ENCODE measurements at places on chromosomes 12 and 14.

DNA sequence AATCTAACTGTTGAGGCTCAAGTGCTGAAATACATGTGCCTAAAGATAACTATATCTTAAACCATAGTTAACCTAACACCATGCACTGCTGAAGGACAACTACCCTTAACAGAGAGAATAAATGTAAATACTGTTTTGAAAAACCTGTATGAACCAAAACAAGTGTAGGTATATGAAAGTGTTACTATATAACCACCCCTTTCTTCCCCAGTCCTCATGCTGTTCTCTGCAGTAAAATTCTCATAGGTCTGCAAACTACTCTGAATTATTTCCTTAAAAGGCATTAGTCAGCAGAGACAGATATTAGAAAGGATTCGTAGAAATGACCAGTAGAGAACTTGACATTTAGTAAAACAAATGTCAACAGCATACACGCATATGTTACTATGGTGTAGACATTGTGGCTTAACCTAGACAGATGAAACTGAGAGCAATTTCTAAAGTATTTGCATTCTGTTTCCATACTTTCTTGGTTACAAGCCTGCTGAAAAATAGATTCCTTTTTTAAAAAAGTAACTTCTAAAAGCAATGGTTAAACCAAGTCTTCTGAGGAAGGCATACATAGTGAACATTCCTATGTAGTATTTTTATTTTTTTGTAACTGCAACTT, 13.9 kb downstream of the CSRP2 start:
- no peak for DNase-seq

GRCh38 chr14:80930836-80931389, 10.6 kb downstream of the CEP128 start:
- DNase-seq, result no peak

- DNase-seq, result no peak
These were observed 386.8 kb downstream of the TMEM121 start for GRCh38 chr14:105913221-105913620.

- DNase-seq, result no peak
These were observed 541.8 kb upstream of the FBXO33 start for GRCh38 chr14:39974036-39974435.

GRCh38 chr12:94111302-94111701, 37.1 kb upstream of the PLXNC1 start:
- no peak for DNase-seq

DNA sequence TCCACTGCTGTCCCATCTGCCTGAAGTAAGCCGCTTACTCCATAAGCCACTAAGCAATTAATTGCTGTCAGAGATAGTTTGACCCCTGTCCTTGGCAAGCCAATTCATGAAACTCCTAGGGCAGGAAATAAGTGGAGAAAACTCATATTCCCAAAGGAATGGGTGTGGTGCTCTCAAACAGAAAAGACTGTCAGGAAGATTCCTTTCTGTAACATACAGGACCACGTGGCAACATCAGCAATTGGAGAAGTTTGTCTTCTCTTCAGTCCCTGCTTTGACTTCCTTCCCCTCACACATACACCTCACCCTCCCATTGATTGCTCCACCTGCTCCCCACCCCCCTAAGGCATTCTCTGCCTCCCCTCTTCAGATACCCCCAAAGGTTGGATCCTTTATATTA, 36.2 kb upstream of the MDM1 start:
- no peak for DNase-seq

- no peak for DNase-seq
These were observed 82.2 kb upstream of the ATXN7L3B start for GRCh38 chr12:74455429-74455828.

- DNase-seq, result no peak
These were observed 113.5 kb upstream of the PCED1B start for GRCh38 chr12:46965880-46966279.

GRCh38 chr14:26286081-26286912, 311.5 kb downstream of the NOVA1 start:
- no peak for DNase-seq

DNA sequence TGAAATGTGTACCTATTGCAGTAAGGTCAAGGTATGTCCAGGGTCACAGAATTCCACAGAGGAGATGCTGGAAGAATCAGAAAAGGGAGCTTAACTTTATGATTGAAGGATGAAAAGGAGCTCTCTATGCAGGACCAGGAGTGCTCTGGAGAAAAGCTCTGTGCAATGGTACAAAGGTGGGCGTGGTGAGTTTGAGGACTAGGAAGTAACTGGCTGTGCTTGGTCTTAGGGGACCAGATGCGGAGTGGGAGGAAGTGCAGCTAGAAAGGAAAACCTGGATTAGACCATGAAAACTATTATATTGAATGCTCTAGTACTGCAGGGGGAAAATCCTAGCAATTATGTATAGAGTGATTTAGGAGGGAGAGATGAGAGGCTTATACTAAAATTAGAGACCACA, 56.8 kb downstream of the BTG1 start:
- DNase-seq, result no peak

GRCh38 chr14:50770586-50770985, 60.4 kb downstream of the NIN start:
- no peak for DNase-seq

GRCh38 chr14:100537446-100538350, 49.5 kb downstream of the BEGAIN start:
- no peak for DNase-seq

DNA sequence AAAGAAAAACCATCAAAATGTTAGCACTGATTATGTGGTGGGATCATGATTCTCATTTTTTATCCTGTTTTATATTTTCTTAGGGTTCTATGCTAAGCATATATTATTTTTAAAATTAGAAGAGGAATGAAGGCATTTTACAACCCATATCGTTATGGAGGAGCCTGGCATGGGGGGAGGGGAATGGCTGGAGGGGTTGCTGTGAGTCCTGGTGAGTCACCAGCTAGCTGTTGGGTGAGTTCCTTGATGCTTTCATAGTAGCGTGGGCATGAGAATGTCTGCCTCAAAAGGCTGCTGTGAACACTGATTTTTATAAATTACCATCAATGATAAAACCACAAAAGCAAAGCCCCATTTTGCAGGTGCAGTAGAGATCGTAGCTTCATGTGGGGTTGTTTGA, 46.9 kb downstream of the C14orf132 start:
- no peak for DNase-seq

DNA sequence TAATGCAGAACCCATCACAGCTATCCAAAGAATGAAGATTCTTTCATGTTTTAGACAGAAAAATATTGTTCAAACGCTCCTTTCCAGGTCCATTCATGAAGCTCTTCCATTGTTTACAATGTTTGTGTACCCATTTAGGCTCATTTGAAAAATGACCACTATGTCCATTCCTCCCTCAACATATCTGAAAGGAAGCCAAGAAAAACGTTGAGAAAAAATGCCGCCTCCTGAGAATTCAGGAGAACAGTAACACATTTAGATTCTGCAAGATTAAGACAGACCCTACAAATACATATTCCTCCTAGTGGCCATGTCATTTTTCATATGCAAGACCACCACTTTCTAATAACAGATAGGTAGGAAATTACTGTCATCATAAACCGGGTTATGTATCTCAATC, 124.4 kb downstream of the SLC25A21 start:
- no peak for DNase-seq

GRCh38 chr12:40106202-40106533, 287 bp upstream of the SLC2A13 start:
- DNase-seq, result no peak

DNA sequence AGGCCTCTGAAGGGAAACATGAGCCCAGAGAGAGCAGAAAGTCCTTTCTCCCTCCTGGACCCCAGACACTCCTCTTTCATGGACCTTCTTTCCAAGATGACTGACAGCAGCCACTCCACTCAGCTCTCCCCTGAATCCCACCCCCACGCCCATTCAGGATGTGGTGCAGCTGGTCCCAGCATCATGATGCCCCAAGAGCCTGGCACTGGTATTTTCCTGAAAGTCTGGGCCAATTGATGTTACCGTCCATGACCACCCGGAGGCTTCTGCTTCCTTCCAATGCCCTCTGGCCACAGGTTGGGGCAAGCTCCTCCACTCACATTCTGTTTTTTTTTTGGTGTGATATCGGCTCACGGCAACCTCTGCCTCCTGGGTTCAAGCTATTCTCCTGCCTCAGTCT, 112.6 kb downstream of the CALM1 start:
- no peak for DNase-seq

DNA sequence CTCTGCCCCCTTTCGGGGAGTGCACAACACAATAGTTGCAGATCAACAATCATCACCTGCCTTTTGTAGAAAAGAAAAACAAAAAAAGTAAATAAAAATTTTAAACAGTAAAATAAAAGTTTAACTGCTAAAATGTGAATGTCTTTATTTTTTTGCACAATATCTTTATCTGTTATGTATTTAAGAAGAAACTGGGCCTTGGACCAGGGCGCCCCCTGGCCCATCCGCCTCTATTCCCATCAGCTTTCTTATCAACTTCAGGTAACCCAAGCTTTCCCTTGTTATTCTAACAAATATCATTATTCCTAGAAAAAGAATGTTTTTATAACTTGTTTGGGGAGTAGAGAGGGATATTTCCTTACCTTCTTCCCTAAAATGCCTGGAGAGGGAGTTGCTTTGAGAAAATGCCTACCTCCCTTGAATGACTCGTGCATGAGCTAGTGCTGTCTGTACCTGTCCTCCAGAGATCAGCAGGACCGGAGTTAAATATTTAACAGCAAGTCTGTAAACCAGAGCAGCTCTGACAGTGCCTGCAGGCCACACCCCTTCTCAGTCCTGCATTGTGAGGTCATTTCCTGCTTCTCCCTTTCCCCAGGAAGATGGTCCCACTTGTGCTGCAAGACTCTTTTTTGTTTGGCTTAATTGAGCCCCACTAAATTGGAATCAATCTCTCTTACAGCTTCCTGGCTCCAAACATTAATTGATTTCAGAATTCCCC, 192.8 kb upstream of the RGS6 start:
- no peak for DNase-seq

DNA sequence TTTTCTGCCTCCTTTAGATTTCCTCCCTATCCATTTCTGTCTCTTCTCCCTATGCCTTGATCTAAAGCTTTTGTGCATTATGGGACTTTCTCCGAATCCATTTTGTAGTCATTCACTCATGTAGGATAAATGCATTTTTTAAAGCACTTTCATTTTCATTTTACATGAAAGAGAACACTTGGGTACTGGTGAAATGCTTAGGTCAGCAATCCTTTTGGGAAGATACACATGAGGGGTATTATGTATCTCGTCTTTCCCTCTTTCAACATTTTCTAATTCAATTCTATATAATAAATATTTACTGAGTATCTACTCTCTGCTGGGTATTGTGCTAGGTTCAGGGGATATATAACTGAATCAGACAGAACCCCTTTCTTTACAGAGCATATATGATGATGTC, 577.6 kb downstream of the NRXN3 start:
- DNase-seq, result no peak

- DNase-seq, result no peak
These were observed 80.8 kb upstream of the C12orf71 start for GRCh38 chr12:27163048-27163715.

- DNase-seq, result no peak
These were observed 1090.6 kb downstream of the GALC start for GRCh38 chr14:86902176-86902950.

DNA sequence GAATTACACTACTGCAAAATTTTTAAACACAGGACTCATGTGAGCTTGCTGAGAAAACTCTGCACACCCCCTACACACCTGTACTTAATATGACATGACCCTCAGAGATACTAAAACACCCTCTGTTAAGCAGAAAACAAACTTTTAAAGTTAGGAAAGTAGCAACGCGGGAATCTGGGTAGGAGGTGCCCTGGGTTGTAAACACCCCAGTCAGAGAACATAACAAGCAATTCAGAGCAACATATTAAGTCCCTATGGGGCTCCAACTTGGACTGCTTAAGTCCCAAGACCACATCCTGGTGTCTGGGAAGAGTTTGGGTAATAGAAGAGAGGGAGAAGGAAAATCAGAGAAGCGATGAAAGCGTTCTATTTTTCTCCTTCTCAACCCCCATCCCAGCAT, 1.2 kb downstream of the ATF7 start:
- DNase-seq, result no peak

- DNase-seq, result peak; percentile 85
These were observed 19.4 kb downstream of the BDKRB1 start for GRCh38 chr14:96275177-96276112.

GRCh38 chr12:126807312-126807865, 1459.6 kb upstream of the TMEM132C start:
- DNase-seq, result no peak

GRCh38 chr12:46808955-46809697, 16.7 kb downstream of the SLC38A4 start:
- DNase-seq, result no peak

GRCh38 chr14:30153717-30154116, 226.1 kb upstream of the PRKD1 start:
- no peak for DNase-seq

GRCh38 chr12:29698756-29699155, 85.0 kb downstream of the TMTC1 start:
- DNase-seq, result no peak

- peak; percentile 45 for DNase-seq
These were observed 88.4 kb downstream of the TMCC3 start for GRCh38 chr12:94561943-94562411.

GRCh38 chr12:95977764-95978305, 18.3 kb downstream of the HAL start:
- no peak for DNase-seq

DNA sequence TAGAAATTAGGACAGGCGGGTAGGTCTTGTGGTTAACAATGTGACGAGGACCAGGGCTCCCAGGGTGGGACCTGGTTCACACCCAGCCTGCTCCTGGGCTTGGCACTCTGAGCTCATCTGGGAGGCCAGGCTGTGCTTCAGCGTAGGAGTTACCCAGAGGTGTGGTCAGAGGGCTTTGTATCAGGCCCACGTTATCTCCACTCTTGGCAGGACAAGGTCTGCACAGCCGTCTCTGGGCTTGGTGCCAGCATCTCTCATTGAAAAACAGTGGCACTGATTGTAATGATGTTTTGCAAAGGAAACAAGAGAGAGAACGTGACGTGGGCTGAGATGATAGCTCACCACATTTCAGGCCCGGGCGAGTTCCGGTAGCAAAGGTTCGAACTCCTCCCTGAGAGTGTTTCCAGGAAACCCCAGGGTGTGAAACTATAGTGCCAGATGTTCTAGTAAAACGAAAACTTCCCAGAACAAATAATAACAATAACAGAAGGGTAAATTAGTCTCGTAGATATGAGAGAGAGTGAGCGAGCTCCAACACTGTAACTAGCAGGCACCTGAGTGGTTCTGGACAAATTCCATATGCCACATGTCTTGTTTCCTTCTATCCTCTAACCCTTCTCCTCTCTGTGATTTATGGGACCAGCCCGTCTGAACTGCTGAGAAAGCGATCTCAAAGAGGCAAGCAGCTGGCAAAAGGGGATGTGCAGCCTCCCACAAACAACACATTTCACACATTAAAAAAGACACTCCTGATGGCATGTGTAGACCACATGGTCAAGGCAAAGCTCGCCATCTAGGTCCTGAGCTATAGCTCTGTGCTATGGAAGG, 227.3 kb downstream of the KTN1 start:
- peak; percentile 98 for DNase-seq

- no peak for DNase-seq
These were observed 54.6 kb downstream of the ARF6 start for GRCh38 chr14:49947506-49947905.

- no peak for DNase-seq
These were observed 102.6 kb upstream of the MED13L start for GRCh38 chr12:116380108-116380507.

- no peak for DNase-seq
These were observed 91.8 kb upstream of the RIC8B start for GRCh38 chr12:106682594-106683234.
